Pons (tissue), 1 donor: ENCODE measurements at places on chromosomes 2 and 18.

DNA sequence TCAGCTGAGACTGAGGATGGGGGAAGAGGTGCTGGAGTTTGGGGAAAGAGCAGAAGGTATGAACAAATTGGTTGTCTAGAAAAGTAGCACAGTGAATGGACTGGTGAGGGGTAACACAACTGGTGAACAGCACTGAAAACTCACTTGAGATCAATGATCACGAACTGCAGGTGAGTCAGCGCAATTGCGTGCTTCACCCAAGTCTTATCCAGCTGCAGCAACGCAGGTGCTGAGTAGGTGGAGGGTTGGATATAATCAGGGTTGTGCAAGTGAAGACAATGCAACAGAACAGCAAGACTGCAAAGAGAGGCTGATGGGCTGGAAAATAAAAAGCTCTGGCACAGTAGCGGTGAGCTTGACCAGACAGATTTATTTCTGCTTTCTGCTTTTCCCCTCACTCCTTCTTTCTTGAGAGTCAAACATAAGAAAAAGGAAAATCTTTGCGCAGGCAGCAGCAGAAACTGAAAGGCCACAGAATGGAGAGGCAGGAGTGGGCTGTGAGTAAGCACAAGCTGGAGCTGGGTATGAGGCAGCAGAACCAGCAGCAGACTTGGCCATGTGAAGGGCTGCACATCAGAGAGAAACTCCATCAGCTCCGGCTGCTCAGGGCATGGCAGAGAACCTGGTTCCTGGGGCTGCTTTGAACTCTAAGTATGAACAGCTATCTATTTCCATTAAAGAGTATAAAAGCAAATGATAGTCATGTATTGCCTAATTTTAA, 99.4 kb upstream of the ARL5A start:
- peak; percentile 34 for DNase-seq

DNA sequence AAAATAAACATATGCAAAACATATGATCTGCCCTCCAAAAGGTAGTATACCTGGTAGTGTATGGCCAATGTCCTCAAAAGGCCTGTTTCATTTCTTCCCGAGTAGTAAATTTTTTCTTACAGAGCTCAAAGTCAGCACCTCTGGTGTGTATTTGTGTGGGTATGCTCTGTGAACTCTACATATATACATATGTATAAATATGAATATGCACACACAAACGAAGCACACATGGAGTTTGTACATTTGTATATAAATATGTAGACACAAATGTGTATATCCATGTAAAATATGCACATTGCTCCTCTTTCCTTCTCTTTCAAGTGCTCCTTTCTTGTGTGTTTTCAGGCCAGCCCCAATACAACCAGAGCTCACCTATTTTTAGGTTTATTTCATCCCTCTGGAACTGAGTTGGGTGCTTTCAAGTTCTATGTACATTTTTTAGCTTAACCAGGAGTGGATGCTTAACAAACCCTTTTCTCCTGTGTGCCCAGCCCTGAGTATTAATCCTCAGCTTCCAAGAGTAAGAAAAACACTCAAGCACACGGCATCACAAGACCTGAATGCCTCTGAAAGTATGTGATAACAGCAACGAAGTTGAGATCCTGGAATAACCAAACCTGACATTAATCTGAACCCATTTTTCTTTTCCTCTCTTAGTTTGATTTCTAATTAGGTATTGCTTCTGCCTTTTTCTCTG, 12.2 kb upstream of the GALNT5 start:
- no peak for DNase-seq

DNA sequence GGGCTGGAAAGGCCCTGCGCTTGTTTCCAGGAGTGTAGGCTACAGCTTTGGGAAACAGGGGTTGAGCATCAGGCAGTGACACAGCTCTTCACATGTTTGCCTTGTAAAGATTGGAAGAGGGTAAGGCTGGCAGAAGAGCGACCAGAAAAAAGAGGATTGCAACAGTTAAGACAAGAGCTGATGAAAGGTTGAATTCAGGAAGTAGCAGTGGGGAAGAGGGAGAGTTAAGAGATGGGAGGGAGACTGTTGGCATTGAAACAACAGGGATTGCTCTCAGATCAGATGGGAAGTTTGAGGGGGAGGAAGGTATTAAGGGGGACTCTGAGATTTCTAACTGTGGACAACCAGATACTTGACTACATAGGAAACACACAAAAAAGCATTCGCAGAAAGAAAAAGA, 96.9 kb downstream of the CTAGE1 start:
- DNase-seq = no peak

GRCh38 chr2:239298116-239298804, 102.6 kb downstream of the HDAC4 start:
- DNase-seq = no peak
